ENCODE measurements at places on chromosomes 5 and 9.

DNA sequence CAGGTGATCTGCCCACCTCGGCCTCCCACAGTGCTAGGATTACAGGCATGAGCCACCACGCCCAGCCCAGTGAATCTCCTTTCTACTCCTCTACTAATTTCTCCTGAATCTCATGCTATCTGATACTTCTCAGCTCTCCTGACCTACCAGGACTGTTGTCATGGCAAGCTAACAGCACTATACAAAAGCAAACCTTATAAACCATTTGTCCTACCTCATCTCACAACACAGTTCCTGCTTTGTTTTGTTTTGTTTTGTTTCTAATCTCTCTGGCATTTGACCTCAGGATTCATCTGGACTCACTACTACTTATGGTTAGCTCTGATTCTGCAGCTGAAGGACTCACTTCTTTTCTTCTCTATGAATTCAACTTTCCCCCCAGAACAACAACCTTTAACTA, 734.8 kb downstream of the TLE1 start:
- DNase-seq = no peak

DNA sequence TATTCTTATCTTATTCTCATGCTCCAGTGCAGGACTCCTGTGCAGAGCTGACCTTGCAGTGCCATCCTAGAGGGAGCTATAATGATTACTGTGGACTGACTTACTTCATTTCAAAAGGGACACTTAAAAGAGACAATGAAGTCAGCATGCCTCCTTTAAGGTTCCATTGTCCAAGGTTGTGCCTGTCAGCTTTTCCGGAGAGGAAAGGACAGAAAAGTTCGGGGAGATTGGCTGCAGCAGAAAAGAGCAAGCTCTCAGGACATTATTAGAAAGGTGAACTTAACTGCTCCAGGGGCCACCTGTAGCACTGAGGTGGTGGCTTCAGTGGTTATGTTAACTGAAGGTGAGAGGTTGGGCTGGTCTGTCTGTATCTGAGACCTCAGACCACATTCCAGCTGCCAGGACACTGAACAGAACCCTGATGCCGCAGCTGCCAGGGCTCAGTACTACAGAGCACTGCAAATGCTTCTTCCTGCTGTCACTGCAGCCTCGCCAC, 112.9 kb downstream of the ST8SIA4 start:
- no peak for DNase-seq

- no peak for DNase-seq
Observed at GRCh38 chr9:134683714-134684374, 42.2 kb downstream of the COL5A1 start.

GRCh38 chr9:108297073-108297472, 558.7 kb downstream of the ACTL7B start:
- DNase-seq = no peak

DNA sequence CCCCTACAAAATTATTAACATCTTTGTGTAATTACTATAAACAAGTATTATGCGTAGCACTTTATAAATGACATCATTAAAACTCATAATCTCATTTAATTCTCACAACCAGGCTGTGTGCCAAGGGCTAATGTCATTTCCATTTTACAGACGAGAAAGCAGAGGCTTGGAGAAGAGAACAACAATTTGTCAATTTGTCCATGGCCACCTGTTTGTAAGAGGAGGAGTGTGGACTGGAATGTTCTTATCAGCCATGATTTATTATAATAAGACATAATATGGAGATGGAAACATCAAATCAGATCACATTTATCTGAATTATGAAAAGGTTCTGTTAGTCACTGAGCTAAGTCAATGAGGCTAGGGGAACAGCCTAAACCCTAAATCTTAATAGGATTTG, 97.0 kb downstream of the DROSHA start:
- no peak for DNase-seq

DNA sequence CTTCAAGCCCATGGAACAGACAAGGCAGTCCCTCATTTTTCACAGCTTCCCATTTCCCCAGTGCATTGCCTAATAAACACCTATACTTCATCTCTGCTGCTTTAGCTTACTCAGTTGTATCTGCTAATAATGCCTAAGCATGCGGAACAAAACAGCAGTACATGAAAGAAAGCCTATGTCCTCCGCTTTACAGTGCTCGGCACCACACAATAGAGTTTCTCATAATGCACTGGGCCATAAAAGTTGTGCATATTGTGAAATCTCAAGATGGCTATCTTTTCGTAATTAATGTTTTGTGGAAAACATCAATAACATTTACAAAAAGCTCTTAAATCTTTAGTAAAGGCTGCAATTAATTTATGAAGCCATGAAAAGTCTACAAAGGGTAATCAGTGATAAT, 69.3 kb downstream of the DENND1A start:
- DNase-seq = no peak

- DNase-seq = no peak
Observed at GRCh38 chr5:100444961-100445360, 90.2 kb upstream of the FAM174A start.

GRCh38 chr5:36861871-36862270, 14.7 kb upstream of the NIPBL start:
- no peak for DNase-seq

DNA sequence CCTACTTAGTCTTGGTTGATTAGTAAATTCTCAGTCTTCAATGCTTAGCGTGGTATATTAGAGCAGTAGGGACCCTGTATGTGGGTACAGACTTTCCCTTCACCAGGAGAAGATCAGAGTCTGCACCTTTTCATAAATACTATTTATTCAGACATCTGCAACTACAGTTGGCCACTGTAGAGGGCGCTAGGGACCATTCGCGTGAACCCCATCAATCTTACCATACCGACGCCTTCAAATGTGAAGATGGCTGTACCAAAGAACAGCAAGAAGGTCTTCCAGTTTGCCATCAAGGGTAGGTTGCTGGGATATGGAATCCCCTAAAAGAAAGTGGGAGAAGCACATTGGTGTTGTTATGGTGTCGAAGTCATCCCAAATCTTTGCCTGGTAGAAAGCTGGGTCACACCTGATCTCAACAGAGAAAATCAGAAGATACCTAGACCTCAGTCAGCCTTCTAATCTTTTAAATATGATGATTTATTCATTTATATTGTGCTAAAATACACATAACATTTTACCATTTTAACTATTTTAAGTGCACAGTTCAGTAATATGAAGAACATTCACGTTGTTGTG, 19.1 kb downstream of the SLC36A3 start:
- DNase-seq = no peak

- no peak for DNase-seq
Observed at GRCh38 chr5:39225405-39226099, 6.2 kb upstream of the FYB1 start.
